ENCODE measurements at places on chromosomes 5 and 9.

GRCh38 chr5:73198833-73199592 lies 26.0 kb downstream of the TMEM174 start:
- no peak for DNase-seq

DNA sequence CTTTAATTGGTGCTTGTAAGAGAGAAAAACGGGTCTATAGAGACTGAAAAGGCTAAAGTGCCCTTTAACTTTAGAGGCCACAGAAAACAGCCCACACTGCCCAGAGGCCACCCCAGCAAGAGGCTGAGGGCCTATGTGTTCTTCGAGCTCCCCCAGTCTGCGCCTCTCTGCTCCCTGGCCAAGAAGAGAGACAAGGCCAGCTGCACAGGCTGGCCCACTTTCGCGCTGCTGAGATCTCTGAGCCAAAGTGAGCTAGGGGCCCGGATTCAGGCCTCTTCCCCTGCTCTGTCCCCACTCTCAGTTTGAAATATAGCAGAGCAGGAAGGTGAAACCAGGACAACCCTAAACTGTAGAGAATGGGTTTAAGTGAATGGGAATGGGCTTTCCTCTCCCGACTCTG lies 132.0 kb upstream of the TRIM32 start:
- no peak for DNase-seq

DNA sequence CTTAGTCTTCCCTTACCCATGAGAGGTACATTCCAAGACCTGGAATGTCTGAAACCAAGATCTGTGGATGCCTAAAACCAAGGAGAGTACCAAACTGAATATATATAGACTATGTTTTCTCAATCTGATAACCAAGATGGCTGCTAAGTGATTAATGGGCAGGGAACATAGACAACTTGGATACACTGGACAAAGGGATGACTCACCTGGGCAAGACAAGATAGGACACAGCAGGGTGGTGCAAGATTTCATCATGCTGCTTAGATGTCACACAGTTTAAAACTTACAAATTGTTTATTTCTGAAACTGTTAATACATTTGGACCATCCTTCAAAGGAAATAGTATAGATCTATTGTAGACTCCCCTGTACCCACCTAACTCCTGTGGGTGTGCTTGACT lies 130.9 kb downstream of the HTR1A start:
- DNase-seq, result no peak

DNA sequence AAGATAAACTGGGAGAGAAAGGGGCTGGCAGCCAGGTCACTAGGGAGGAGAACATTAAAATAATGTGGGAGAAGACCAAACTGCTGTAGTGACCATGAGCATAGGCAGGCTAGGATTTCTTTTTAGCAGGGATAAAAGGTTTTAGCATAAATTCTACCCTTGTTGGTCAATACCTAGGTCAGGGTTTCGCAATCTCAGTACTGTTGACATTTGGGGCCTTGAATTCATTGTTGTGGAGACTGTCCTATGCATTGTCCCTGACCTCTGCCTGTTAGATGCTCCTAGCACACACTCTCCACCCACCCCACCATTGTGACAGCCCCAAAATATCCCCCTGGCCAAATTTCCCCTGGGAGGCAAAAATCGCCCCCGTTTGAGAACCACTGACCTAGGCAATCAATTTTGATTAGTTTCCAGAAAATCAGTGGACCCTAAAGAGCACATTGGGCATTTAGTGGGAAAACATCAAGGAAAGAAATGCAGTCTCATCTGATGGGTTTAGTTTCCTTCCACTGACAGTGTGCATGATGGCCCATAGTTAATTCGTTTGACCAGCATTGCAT lies 181.4 kb downstream of the NTRK2 start:
- DNase-seq, result no peak

GRCh38 chr9:20692554-20692953 lies 8.5 kb downstream of the FOCAD start:
- no peak for DNase-seq

DNA sequence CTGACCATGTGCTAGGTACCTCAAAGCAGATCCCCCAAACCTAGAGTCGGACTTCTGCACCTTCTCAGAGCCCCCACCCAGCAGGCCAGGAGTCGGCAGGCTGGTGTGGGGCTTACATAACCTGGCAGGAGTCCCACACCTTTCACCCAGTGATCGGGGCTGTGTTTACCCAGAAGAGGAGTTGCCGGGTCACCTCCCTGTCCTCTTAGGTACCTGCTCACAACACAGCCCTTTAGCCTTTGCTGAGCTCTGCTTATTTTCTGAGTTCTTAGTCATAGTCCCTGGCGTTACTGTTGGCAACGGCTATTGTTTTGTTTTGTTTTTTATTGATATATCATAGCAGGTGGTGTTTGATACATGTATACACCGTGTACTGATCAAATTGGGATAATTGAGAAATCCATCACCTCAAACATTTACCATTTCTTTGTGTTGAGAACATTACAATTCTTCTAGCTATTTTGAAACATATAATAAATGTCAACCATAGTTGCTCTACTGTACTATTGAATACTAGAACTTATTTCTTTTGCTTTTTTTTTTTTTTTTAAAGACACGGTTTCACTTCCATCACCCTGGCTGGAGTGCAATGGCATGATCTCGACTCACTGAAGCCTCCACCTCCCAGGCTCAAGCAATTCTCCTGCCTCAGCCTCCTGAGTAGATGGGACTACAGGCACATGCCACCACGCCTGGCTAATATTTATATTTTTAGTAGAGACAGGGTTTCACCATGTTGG lies 10.4 kb upstream of the EEIG1 start:
- no peak for DNase-seq

- no peak for DNase-seq
Measured at GRCh38 chr5:57097526-57097925, 76.3 kb upstream of the GPBP1 start.

- no peak for DNase-seq
Measured at GRCh38 chr5:110909950-110910349, 161.6 kb upstream of the TSLP start.

DNA sequence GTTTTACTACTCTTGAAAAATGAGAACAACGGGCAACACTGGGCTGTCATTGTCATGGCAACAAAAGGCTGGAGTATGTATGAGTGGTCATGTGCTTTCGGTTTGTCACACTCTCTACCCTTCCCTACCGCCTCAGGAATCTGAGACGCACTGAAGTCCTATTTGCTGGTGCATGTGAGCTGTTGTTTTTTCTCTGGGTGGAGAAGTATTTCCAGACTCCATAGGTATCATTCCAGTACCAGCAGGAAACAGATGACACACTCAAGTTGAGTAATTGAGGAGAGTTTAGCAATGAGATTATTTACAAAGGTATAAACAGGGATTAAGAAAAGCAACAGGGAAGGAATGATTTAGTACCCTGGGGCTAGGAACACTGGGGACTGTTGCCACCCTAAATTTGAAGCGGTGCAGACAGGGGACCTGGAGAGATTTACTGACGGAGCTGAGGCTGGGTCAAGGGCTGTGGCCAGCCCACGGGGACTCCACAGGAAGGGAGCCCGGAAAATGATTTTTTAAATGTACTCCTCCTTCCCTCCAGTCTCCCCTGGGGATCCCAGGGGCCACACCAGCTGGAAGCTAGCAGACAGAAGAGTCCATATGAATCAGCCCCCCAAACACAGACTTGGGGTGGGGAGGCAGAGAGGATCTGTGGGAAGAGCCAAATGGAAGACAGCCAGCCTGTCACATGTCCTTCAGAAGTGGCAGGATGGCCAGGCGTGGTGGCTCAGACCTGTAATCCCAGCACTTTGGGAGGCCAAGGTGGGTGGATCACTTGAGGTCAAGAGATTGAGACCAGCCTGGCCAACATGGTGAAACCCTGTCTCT lies 13.2 kb upstream of the ZBTB43 start:
- no peak for DNase-seq

DNA sequence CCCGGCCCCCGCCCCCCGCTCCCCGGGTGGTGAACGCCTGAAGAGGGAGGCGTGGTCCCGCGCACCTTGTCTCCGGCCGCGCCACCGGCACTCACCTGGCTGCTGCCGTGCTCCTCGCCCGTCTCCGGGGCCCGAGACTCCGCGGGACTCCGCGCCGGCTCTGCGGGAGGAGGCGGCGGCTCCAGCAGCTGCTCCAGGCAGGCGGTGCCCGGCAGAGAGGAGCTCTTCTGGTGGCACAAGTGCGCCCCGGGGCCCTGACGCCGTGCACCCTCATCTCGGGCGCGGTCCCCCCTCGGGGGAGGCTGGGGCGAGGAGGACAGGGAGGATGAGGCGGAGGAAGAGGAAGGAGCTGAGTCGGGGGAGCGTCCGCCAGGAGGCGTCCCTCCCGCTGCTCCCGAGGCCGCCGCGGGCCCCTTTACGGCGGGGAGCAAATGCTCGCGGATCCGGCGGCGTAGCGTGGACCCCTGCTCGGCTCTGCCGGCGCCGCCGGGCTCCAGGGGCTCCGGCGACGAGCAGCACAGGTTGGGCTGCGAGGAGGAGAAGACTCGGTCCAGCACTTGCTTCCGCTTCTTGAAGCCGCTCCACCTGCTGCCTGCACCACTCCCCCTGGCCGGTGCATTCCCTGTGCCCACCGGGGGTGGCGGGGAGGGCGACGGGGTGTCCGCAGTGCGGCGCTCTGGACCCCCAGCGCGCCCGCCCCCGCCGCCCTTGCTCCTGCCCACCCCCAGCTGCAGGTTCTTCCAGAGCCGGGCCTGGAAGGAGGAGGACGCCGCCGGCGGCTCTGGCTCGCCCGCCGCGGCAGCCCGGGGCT lies 928 bp downstream of the MCTP1 start:
- DNase-seq, result no peak

DNA sequence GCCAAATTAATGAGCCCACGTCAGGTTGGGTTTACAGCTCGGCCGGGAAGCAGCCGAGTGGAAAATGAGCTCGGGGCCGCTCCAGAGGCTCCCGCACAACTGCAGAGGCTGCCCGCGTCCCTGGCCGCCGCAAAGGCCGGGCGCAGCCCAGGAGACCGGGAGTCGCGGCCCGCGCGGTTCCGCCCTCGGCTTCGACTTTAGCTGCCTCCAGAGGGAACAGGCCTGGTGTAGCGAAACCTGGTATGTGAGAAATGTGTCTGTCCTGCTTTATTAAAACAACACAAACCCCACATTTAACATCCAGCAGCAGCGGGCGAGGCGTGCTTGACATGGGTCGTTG lies 66.2 kb downstream of the FOXD1 start:
- DNase-seq, result no peak

- DNase-seq, result no peak
Measured at GRCh38 chr9:115289757-115290208, 171.8 kb upstream of the TNC start.

DNA sequence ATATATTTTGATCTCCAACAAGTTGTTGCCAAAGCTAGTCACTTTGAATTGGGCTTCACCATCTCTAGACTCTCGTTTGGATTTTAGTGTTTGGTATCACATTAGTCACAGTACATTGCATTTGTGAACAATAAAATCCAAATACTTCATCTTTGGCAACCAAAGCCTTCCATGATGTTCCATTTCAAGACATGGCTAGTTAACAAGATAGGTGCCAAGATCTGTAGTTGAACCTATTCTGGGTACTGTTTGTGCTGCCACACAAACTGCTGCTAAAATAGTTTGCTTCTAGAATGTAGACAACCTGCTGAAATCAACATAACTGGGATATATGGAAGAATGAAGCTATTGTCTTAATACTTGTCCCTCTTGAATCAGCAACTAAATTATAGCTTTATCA lies 207.5 kb downstream of the LRRC70 start:
- no peak for DNase-seq

GRCh38 chr5:58264276-58264675 lies 195.6 kb downstream of the PLK2 start:
- DNase-seq, result no peak

DNA sequence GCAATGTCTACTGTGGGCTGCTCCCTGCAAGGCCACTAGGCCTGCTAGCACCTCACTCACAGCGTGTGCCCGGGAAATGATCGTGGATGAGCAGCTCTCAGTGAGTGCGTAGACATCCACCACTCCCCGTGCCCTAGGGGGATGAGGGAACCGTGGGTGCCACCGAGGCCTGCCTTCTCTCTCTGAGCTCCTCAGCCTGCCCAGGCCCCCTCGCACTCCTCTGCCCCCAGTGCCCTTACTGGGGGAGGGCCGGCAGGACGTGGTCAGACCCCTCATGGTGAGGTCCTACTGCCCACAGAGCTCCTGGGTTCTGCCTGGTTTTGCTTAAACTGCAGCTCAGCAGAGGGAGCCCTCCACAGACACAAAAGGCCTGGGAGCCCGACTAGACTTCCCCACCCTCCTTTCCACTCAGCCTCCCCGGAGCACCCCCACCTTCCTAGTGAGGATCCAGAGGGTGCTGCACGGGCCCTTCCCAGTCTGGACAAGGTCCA lies 220.0 kb downstream of the CACNA1B start:
- DNase-seq, result no peak
